NCI-H510A treated with DMSO at 0.1 percent for 48 hours (cell line): ENCODE measurements at places on chromosomes 12 and 14.

- no peak for DNase-seq
Observed at GRCh38 chr14:39369029-39369428, 63.2 kb downstream of the FBXO33 start.

GRCh38 chr12:121626853-121627640 is 717 bp downstream of the ORAI1 start:
- DNase-seq: peak; percentile 61

GRCh38 chr12:53048033-53048779 is 1.7 kb upstream of the TNS2 start:
- peak; percentile 66 for DNase-seq

GRCh38 chr14:99194736-99195135 is 77.3 kb downstream of the BCL11B start:
- no peak for DNase-seq

- no peak for DNase-seq
Observed at GRCh38 chr14:49451938-49452337, 134.2 kb downstream of the RPS29 start.

- DNase-seq: no peak
Observed at GRCh38 chr14:102826161-102826560, 48.9 kb downstream of the TRAF3 start.

DNA sequence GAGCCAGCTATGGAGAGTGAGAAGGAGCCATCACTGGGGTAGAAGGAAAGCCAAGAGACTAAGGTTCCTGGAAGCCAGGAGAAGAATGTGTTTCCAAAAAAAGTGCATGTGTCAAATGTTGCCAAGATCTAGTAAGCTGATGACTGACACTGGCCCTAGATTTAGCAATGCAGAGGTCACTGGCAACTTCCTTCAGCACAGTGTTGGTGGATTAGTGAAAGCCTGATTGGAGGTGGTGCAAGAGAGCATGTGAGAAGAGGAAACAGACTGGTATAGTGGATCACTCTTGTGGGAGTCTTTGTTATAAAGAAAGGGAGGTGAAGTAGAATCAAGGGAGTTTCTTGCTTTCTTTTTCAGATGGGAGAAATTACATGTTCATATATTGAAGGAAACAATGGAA is 34.1 kb upstream of the CHGA start:
- DNase-seq: no peak

DNA sequence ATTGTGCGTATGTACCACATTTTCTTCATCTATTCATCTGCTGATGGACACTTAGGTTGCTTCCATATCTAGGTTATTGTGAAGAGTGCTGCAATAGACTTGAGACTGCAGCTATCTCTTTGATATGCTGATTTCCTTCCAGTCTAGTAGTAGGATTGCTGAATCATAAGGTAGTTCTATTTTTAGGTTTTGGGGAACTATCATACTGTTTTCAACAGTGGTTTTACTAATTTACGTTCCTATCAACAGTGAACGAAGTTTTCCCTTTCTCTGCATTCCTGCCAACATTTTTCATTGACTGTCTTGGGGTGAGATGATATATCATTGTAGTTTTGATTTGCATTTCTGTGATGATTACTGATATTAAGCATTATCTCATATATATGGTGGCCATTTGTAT is 482.2 kb downstream of the SLC16A7 start:
- DNase-seq: no peak

DNA sequence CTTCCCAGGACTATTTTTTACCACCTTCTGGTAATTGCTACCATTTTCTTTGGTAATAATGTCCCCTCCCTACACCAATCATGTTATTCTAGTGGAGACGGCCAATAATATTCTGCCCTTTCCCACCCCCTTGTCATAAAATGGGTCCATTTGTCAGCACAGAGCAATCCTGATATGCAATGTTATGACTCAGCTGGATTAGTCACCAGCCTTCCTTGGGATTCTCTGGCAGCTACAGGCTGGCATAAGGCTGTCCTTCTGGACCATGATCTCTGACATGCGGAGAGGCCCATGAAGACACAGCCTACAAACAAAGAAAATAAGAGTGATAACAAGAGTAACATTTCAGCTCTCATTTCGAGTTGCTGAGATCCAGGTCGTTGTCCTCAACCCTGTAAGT is 222.0 kb upstream of the CPNE8 start:
- DNase-seq: no peak

GRCh38 chr12:8078398-8078797 is 3.7 kb upstream of the NECAP1 start:
- DNase-seq: no peak

DNA sequence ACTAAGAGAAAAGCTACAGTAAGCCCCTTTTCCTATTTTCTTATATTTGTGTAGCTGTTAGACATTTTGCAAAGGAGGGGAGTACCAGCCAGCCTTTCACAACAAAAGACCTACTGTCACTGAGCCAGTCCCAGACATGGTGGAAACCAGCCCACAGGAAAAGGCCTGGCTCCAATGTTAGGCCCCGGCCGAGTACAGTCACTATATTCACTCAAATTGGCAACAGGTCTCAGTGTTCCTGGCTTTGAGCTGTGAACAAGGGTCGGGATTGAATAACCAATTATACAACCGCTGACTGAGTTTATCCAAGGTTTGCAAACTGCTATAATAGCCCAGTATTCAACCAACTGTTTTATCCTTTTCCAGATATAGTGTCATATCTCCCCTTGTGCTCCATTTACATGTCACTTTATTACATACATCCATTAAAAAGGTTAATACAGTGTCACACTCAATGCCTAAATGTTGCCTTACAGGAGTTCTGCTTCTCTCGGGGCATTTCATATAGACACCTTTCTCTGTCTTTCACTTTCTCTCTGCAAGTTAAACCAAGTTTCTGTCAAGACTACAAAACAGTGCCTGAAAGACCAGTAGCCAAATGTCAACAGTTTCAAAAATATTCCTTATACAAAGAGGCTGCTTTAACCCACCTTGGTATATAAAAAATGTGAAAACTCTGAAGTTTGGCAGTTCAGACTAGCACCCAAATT is 178.1 kb downstream of the SOX5 start:
- DNase-seq: no peak

DNA sequence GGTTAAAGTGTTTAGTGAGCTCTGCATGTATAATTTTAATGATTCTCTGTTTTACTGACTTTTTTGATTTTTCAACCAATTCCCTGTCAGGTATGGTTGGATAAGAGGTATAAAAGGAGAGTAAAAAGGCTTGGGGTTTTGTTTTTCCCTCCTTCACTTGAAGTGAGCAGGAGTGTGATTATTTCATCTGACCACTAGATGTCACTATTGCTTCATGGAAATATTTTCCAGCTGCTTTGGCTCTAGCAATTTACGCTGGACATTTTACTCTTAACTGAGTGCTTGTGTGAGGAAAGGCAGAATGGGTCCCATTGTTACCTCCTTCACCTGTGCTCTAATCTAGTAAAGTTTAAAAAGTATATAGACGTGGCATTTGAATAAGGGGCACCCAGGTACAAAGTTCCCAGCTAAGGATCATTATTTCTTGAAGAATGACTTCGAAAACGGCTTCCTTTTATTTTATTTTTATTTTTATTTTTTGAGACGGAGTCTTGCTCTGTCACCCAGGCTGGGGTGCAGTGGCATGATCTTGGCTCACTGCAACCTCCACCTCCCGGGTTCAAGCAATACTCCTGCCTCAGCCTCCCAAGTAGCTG is 66.5 kb downstream of the TBC1D30 start:
- DNase-seq: peak; percentile 95

DNA sequence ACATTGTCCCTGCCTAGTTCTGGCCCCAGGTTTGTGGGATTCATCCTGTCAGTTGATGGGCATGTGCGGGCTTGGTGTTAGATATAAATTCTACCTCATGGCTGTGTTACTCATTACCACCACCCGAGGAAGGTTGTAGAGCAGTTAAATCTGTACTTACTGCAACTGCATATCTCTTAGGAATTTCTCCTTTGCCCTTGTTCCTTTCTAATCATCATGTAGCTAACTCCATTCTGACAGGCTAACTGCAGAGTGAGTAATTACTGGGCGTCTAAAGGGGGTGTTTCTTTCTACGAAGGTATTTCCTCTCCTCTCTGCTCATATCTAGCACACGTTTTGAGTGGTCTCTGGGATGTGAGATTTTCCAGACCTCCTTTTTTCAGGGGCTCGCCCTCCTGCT is 1076.7 kb downstream of the TMTC2 start:
- DNase-seq: no peak

- no peak for DNase-seq
Observed at GRCh38 chr14:104352493-104353220, 214.3 kb downstream of the KIF26A start.

GRCh38 chr12:34373926-34374325 is 351.6 kb downstream of the ALG10 start:
- DNase-seq: no peak

- DNase-seq: no peak
Observed at GRCh38 chr14:95146079-95146771, 11.1 kb downstream of the DICER1 start.

- DNase-seq: no peak
Observed at GRCh38 chr14:69351911-69352310, 46.2 kb downstream of the ERH start.

DNA sequence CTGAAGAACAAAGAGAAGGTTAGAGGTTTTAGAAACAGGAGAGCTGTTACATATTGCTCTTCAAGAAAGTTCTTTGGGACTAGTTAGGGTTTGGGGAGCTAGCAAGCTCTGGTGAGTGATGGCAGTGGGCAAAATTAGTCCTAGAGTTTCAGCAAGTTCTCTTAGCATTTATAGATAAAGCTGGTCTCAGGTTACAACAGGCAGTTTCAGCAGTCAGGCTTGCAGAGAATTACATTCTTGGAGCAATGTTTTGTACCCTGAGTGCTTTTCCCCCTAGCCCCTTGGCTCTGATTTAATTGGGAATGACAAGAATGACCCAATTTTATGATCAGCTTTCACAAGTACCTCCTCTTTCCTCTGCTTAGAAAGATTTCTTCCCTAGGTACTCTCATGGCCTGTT is 21.4 kb upstream of the EID3 start:
- DNase-seq: no peak

GRCh38 chr14:89384023-89384422 is 33.0 kb downstream of the FOXN3 start:
- no peak for DNase-seq

DNA sequence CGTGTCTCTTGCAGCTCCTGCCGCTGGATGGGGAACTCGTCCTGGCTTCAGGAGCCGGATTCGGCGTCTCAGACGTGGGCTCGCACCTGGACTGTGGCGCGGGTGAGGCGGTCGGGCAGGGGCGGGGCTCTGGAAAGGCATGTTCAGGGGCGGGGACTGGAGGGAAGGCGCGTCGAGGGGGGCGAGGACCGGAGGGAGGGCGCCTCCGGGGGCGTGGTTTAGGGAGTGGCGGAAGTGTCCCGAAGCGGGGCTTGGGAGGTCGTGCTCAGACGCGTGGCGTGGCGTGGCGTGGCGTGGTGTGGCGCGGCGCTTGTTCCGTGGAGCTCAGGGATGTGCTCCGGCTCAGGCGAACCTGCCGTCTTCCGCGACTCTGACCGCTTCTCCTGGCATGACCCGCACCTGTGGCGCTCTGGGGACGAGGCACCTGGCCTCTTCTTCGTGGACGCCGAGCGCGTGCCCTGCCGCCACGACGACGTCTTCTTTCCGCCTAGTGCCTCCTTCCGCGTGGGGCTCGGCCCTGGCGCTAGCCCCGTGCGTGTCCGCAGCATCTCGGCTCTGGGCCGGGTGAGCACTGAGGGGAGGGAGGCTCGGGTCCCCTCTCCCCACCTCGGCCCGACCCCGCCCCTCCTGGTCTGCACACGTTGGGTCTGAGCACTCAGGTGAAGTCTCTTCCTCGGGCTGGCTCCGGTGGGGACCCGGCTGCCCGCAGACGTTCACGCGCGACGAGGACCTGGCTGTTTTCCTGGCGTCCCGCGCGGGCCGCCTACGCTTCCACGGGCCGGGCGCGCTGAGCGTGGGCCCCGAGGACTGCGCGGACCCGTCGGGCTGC is 6.2 kb downstream of the AMN start:
- DNase-seq: peak; percentile 48

DNA sequence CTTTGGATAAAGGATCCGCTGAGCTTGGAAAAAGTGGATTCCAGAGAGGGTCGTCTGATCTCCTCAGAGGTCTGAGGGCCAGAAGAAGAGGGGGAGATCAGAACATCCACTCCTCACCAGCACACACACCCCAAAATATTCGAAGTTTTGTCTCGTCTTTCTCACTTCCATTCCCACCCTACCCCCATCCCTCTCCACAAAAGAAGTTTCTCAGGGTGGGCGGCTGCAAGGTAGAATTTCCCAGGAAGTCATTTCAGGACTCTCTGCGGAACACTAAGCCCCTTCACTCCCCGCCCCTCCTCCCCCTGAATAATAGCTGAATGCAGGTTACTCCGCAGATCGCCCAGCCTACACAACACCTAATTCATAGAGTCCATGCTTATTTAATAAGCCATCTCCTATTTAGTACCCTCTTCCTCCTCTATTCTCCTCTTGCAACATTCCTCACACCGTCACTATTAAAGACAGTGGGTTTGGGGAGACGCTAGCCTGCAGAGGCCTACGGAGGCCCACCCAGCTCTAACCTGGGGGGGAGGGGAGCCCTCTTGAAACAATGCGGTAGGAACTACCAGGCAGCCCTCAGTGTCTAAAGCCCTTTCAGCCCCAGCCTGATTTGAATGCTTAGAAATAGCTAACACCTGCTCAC is 649 bp upstream of the SALL2 start:
- peak; percentile 43 for DNase-seq

GRCh38 chr12:113135178-113136127 is at the start of gene RASAL1:
TSS of gene RASAL1 (minus strand) at chr12:113135761. CDS start at chr12:113135462, 299 bp downstream.
- peak; percentile 90 for DNase-seq

GRCh38 chr12:100668945-100669536 is 95.6 kb downstream of the GAS2L3 start:
- peak; percentile 77 for DNase-seq

DNA sequence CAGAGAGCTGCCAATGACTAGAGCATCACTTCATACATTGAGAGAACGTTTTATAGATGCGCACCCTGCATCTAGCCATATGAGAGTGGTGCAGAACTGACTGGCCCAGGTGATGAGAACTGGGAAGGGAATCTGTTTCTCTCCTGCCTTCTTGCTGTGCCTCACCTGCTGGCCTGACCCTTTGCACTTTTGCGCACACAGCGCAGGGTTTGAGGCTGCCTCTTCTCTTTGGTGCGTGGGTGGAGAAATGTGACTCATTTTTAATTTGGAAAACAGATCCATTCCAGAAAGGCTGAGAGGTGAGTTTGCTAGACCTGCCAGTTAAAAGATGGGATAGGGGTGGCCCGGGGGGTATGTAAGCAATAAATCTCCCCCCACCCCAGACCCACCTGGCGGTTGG is 453 bp upstream of the ESRRB start:
- DNase-seq: no peak
